Thoracic aorta (tissue), 2 donors: ENCODE measurements at places on chromosomes 16 and 17. TPM values are rescaled to one million over a fixed set of nuclear protein-coding genes. Genes with fewer than 3 reads are reported as not detected.

GRCh38 chr16:30570636-30571444, 674 bp downstream of the ZNF688 start:
- no peak for DNase-seq

DNA sequence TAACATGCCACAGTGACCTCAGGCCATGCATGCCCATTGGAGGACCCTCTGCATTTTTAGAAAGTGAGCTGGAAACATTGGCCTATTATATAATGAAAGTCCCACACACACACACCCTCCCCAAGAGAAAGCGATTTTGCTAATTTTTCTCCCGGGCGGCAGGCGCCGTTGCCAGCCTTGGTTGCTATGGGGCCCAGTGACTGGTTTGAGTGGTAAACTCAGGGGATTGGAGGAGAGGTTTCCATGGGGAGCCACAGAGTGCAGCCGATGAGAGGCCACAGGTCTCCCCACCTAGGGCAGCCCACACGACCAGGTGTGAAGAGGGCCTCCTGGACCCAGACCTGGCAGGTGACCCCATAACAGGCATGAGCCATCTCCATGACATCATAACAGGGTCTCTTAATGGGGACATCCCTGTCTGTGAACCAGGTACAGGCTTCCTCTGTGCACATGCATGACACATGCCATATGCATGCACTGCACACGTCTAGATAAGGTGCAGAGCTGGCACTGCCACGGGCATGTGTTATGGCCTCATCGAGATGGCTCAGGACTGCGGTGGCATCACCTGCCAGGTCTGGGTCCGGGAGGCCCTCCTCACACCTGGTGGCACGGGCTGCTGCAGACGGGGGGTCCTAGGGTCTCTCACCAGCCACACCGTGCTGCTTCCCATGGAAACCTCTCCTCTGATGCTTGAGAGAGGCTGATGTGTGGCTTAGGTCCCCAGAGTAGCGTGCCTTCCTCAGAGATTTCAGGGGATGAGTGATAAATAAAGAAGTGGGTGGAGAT, 144.1 kb downstream of the RBFOX3 start:
- no peak for DNase-seq

- DNase-seq: no peak
These were observed 13.0 kb downstream of the SARM1 start for GRCh38 chr17:28384281-28385036.

Gene EPOP
- 3.3 TPM for total RNA-seq

GRCh38 chr16:57233944-57234706, 10.9 kb upstream of the ARL2BP start:
- no peak for DNase-seq

Gene CDRT15
- not detected for total RNA-seq

Gene CHAD
- total RNA-seq: not detected

DNA sequence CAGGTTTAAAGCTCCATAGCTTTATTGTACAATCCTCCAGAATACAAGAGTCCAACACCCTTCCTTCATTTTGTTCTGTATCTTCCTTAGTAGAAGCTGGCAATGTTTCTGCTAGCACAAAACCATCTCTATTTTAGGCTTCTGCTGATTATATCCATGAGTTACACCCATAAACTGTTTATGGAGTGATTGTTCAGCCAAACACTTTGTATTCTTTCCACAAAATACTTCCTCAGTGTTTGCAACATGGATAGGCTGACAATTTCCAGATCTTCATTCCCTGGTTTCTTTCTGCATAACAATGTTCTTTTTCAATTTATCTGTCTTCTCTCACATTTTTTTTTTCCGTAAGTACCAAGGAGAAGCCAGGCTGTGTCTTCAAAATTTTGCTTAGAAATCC, 839.9 kb upstream of the CDH8 start:
- DNase-seq: no peak

Gene FOXF1
- total RNA-seq: 4.1 TPM

- DNase-seq: no peak
These were observed 10.0 kb upstream of the NOS2 start for GRCh38 chr17:27810211-27810901.

DNA sequence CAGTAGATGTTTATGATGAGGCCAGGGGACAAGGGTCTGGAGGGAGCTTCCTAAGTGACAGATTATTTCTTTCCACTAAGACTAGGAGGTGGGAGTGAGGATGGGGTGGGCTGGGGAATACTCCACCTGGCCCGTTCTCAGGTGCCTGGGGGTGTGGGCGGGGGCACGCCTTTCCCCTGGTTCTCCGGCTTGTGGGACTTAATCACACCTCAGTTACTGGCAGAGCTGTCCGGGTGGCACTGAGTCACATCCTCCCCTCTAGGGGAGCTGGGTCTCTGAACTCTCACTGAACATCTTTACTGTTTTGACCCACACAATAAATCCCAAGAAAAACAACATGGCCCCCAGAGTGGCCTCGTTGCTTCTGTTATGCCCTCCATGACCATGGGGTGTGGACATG, 332.8 kb downstream of the MAF start:
- DNase-seq: no peak

GRCh38 chr17:8249621-8250500, 772 bp downstream of the PFAS start:
- no peak for DNase-seq

- DNase-seq: no peak
These were observed 4.6 kb downstream of the WNK4 start for GRCh38 chr17:42784811-42785592.

DNA sequence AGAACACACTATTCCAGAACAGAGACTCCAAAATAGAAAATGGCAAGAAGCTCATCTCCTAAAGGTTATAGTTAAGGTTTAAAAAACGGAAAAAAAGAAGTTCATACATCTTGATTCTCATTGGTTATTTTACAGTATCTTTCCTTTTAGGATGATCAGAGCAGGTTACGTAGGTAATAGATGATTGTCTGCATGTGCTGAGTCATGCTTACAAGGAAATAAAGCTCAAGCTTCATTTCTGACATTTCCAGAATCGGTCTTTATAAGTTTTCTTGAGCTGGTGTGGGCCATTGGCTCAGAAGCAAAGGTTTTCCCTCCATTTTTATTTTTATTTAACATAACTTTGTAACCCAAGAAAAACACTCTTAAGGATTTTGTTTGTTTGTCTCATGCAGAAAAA, 1030.3 kb upstream of the CDH8 start:
- DNase-seq: no peak

- no peak for DNase-seq
These were observed 52.5 kb downstream of the RTN4RL1 start for GRCh38 chr17:1972487-1973160.

GRCh38 chr16:57834936-57835335, 32.6 kb upstream of the KIFC3 start:
- DNase-seq: no peak

- no peak for DNase-seq
These were observed 43.6 kb downstream of the NUP93 start for GRCh38 chr16:56773532-56773931.

Gene KRT17
- total RNA-seq: 74.7 TPM

- no peak for DNase-seq
These were observed 30.4 kb upstream of the SBK1 start for GRCh38 chr16:28261942-28262341.

DNA sequence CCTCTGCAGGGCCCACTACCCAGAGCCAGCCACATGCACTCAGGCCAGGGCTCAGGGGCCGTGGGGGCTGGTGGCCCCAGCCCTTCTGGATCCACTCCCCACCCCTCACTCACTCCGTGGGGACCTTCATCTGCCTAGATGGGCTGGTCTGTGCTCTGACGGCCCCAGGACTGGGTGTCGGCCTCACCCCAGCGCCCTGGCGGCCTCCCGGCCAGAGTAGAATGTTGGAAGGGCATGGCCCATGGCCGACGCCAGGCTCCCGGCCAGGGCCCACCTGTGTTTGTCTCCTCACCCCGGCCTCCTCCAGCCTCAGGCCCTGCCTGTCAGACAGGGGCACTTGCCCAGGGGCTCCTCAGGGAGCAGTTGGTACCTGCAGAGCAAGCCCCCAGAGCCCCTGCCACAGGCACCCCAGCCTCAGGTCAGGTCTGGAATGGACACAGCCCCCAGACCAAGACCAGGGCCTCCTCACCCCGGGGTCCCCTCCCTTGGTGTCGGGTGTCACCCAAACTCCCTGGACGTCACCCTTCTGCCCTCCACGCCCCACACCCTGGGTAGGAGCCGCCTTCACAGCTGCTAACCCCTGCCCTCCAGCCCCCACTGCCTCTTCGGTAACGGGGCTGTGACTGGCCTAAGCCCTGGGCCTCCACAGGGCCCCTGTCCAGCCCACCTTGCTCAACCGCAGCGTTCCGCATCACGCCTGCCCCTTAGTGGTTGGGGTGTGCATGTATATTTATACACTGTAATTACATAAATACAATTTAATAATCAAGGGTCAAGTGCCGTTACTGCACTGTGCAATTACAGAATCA, 3.0 kb upstream of the CDH15 start:
- DNase-seq: no peak
